ENCODE measurements at places on chromosomes 3 and 15.

DNA sequence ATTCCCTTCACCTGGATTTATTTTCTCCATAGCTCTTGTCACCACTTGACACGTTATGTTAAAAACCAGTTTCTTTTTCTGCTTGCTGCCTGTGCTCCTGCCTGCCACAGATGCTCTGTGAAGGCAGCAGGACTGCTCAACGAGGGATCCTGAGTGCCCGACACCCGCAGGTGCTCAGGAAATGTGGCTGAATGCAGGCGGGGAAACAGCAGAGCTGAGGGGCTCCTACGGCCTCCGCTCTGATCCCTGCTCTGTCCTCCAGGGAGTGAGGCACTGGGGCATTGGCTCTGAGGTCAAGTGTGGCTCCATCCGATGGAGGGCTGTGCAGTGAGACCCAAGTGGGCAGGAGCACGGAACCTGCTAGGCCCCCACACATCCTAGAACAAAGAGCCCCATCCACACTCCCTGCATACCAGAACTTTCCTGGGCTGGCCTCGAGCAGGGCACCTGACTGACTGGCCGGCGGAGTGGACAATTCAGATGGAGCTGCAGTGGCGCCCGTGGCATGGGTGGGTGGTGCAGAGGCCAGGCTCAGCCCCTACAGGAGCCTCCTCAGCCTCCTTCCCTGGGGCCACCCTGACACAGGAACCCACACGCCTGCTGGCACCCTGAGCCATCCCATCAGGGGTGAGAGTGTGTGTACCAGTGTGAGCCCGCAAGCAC, 27.9 kb downstream of the IQSEC1 start:
- DNase-seq: no peak

- DNase-seq: no peak
Observed at GRCh38 chr3:38653685-38654537, 4.4 kb upstream of the SCN5A start.

- no peak for DNase-seq
Observed at GRCh38 chr15:42367041-42367440, 7.7 kb downstream of the CAPN3 start.

GRCh38 chr3:196726788-196727675, 12.6 kb upstream of the PAK2 start:
- DNase-seq: no peak

- no peak for DNase-seq
Observed at GRCh38 chr3:58577269-58577821, at the start of gene FAM107A. Gene FAM107A (minus strand): TSS chr3:58577391. CDS start chr3:58569860, 7,531 bp downstream.

DNA sequence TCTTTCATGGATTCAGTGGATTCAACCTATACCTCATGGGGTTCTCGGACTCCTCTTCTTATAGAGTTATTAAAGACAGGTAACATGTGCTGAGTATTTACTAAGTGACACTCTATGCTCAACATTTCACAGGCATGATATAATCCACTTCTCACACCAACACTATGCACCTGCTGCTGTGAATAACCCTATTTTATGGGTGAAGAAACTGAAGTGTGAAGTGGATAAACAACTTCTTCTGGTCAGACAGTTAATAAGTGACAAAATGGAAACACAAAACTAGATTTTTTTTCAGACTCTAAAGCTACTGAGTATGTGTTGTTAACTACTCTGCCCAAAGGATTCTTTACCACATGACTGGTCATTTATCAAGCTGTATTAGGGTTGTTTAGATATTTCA, 403.5 kb downstream of the DIPK2A start:
- no peak for DNase-seq

GRCh38 chr3:148911173-148911572, 46.1 kb downstream of the CPA3 start:
- no peak for DNase-seq

DNA sequence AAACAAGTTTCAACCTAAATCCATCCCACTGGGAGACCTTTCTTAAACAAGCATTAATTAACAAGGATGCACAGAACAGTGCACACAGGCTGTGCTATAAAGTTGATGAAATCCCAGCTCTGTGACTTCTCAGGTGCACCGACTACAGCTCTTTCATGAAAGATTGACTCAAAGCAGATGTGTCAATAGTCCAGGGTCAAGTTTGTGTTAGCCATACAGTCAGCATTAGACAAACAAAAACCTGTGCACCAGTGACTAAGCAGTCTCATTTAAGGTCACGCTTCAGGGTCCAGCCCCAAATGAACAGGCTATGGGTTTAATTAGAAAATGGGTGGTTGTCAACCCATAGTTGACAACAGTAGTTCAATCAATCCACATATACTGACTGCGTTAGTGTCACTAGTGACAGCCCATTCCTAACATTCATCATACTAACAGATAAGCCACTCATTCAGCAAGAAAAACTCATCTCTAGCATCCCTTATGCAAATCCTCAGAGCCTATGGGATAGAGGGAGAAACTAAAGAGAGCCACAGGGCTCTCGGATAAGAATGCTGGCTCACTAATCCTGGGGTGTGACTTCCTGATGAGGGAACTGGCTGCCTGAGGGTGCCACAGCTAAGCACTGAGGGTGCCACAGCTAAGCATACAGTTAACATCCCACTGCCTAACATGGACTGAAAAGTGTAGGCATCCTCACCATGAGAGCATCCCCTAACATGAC, 84.1 kb downstream of the WNT5A start:
- DNase-seq: no peak

DNA sequence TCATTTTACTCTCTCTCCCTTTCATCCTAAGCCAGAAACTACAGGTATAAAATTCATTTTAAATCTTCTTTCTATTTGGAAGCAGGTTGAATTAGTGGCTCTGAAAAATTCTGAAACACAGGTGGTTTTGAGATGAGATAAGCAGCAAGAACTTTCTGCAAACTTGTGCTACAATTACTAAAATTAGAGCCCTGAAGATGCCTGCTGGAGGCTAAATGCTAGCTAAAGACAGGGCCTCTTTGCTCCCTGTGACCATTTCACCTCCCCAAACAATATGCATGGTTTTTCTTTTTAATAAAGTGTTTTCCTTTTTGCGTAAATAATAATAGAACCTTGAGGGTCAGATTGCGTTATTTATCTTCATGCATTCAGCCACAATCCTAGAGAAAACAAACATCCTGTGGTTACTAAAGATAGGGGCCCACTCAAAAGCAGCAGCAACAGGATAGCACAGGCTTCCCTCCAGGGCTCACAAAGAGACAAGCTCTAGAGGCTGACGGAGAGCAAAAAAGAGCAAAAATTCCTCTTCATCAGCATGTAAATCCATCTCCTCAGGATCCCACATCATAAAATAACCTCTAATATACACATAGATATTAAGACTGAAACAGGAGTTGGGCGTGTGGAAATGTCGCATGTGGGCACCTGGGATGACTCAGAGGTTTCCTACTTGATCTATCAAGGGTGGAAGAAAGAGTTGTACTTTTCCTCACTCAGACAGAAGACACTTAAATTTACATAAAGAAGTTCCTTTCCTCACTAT, 26.5 kb upstream of the CP start:
- DNase-seq: no peak

DNA sequence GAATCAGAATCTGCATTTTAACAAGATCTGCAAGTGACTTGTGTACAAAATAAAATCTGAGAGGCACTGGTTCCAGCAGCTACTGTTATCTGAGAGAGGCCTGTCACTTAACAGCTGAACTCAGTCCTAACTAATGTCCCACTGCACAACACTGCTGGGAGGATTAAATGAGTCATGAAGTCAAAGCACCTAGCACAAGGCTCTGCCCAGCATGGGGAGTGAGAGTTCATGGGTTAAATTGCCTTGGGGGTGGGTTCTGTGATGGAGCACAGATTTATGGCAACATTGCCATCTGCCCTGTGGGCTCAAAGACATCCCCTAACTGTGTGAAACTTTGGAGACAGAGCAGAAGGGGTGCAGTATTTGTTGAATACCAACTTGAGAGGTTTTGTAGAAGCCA, 250.9 kb downstream of the PLCL2 start:
- DNase-seq: no peak

- DNase-seq: no peak
Observed at GRCh38 chr3:124483915-124484470, 246.3 kb upstream of the UMPS start.

DNA sequence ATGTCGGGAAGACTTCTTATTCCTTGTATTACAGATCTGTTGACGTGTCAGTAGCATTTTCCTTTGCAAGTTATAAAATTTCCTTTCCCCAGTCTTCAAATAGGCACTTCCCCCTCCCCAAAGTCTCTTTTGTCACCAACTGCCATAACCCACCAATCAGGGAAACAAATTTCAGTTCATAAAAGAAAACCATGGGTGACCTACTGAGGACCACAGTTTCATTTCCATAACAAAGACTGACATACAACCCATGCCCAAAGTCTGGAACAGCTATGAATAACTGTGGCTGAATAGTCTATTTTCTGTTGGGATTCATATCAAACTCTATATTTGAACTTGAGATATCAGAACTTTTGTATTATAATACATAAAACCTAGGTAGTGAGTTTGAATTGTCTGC, 307.8 kb downstream of the KBTBD8 start:
- DNase-seq: no peak

DNA sequence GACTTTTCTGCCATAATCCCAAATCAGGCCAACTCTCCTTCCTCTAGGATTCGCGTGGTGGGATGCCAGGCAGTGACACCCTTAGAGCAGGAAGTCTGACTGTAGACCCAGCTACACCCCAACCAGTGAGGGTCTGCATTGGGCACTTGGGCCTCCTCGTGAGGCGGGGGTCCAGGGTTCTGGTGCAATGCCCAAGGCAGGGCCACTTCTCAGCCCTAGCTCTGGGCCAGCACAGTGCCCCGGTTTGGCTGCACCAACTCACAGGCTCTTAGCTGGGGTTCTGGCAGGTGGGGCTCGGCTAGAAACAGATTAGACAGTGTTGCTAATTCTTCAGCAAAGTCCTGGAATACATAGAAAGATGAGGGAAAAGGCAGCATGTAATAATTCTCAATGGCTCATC, 12.7 kb downstream of the CDAN1 start:
- no peak for DNase-seq
